ENCODE measurements at places on chromosomes 12 and 14.

DNA sequence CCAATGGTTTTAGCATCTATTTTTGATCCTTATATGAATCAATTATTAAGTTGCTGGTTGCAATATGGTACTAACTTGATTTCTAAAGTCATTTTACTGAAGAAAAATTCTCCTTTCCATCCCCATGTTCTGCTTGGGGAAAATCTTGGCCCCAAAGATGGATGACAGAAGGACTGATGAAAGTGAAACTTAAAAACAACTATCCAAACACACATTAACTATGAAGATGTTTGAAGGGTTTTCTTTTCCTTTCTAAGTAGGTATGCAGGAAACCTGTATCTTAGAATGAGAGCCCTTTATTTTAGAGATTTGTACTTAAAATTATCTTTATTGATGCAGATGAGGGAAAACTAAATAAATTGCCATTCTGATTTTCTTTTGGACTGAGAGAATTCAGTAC is 5.9 kb downstream of the C12orf71 start:
- DNase-seq = no peak

GRCh38 chr12:122474324-122474716 is 26.4 kb downstream of the ZCCHC8 start:
- no peak for DNase-seq

GRCh38 chr12:44247588-44247987 is 411.7 kb downstream of the TMEM117 start:
- DNase-seq = no peak

GRCh38 chr12:106917503-106917902 is 38.2 kb upstream of the TMEM263 start:
- DNase-seq = no peak

- DNase-seq = no peak
Observed at GRCh38 chr12:78928200-78929074, 63.9 kb downstream of the SYT1 start.

DNA sequence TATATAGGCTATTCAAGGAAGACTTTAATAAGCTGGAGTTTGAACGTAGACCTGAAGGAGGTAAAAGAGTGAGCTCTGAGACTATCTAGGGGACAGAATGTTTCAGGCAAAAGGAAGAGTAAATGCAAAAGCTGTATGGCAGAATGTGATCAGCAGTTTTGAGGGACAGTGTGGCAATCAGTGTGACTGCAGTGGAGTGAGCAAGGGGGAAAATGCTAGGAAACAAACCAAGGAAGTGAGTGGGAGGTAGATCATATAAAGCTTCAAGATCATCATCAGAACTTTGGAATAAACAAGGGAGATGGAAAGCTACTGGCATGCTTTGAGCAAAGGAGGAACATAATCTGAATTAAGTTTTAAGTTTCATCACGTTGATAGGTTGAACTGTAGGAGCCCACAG is 67.5 kb upstream of the BTG1 start:
- no peak for DNase-seq

DNA sequence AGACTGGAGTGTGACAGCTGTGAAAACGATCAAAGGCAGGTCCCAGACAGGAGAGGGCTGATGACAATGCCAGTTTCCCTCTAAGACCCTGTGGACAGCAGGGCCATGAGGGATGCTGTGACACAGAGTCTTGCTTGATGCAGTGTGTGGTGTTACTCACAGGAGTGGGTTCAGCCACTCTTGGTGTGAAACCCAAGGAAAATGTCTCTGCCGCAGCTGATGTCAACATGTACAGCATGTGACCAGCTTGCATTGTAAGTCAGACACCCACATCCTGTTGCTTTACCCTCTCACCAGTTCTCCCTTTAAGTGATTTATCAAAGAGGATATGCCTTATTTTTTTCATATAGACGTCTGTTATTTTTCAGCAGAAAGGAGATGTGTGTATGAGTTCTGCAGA is 268.6 kb downstream of the BTG1 start:
- DNase-seq = no peak

GRCh38 chr12:113781415-113782198 is 184.5 kb downstream of the RBM19 start:
- DNase-seq = no peak

DNA sequence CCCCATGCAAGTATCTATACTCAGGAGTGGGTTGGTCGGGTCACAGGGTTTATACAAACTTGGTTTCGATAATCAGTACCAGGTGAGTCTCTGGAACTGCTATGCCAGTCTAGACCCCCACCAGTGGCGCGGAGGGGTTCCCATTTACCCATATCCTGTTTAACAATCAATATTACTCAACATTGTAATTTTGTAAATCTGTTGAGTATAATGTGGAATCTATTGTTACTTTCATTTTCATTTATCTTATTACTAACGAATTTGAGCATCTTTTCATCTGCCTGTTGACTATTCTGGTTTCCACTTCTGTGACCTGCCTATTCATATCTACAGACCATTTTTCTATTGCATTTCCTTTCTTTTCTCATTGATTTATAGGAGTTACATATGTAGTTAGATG is 275.2 kb upstream of the CRY1 start:
- no peak for DNase-seq

DNA sequence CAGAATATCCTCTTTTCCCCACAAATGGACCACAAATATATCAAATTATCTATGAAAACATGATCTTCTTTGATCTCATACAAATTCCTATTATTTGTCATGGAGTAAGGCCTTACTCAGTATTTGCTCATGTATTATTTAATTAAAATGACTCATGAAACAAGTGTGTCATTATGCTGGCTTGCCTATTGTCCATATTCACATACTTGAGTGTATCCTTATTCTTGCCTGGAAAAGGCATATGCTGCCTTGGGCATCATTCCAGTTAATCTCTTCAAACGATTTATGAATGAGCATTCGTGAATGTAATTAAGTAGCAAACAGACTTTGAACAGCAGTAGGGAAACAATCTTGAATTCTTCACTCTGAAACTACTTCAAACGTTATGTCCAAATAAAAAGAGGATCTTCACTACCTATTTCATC is 22.6 kb upstream of the SNRPF start:
- DNase-seq = no peak

GRCh38 chr12:51437431-51437830 is 12.8 kb downstream of the SLC4A8 start:
- no peak for DNase-seq

GRCh38 chr12:51953864-51954263 is 2.4 kb downstream of the ACVR1B start:
- no peak for DNase-seq

DNA sequence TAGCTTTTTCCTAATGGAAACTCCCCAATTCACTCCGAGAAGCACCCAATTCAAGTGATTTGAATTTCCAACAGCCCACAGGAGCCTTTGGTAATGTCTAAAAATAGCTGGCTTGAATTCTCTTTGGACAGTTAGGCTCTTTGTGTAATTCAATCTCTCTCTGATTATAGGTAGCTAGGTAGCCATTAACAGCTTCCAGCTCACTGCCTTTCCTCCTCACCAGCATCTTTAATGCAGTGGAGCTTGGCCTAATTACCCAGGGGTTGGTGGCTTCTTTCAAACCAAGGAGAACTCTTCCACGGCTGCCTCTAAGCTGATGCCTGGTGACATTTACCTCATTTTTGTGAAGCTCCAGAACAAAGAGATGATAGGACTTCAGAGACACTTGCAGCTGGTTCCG is 86.4 kb downstream of the WSCD2 start:
- DNase-seq = no peak

DNA sequence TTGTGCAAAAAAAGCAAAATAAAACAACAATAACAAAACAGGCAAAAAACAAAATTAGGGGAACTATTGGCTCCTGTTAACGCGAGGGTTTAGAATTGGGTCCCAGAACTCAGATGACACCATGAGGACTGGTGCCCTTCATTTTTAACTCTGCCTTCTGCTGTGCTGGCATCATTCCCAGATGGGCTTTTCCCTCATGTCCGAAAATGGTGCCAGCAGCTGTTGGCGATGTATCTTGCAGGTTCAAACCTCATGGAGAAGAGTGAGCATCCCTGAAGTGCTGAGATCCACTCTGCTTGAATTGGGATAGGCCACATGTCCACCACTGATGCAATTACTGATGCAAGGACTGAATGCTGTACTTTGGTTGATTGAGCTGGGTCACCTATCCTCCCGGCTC is 61.1 kb downstream of the MYRFL start:
- DNase-seq = no peak

- no peak for DNase-seq
Observed at GRCh38 chr12:39605501-39605900, 14.1 kb downstream of the ABCD2 start.

- DNase-seq = no peak
Observed at GRCh38 chr14:21105095-21105494, 4.2 kb downstream of the TMEM253 start.

GRCh38 chr14:99267381-99267780 is 4.6 kb downstream of the BCL11B start:
- no peak for DNase-seq

DNA sequence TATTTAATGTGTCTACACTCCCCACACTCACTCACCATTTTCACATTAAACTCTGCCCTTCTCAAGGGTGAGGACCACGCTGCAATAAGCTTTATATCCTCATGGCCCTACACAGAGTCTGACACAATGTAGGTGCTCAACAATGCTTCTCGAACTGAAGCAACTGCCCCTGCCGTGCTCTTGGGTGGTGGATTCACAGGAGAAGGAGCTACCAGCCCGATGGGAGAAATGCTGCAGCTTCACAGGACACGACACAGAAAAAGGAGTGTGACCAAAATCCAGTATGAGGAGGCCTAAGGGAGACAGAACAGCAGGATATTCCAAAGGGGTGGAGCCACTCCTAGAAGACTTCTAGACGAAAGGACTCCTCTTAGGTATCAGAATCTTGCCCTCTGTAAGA is 6.5 kb upstream of the KRT3 start:
- no peak for DNase-seq

GRCh38 chr14:47447076-47447475 is 228.3 kb downstream of the MDGA2 start:
- DNase-seq = no peak

- peak; percentile 43 for DNase-seq
Observed at GRCh38 chr12:85057370-85057963, 21.3 kb downstream of the LRRIQ1 start.

DNA sequence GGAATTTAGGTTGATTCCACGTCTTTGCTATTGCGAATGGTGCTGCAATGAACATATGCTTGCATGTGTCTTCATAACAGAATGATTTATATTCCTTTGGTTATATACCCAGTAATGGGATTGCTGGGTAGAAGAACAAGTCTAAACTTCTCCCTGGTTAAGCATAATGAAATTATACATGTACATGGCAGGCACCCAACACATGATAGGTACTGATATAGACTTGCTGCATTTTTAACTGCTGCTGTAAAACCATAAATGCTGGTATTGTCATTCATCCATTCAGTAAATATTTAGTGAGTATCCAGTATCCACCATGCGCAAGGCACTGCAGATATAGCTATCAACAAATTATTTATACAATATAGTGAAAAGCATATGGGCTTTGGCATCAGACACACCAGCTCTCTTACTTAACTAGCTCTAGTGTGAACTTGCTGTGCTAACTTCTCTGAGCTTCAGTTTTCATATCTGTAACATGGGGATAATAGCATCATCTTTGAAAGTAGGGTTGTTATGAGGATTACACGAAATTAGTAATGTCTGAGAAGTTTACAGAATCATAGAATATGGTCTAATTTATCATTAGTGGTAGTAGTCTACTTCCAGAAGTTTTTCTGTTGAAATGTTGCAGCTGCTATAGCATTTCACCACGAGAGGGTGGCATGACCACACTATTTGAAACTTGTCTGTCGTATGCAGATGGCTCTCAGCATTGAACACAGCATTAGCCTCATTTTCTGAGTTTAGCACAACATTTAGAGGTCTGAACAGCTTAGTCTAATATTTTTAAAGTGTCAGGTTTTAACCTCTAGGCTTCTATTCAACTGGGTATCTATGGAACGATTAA is 32.0 kb upstream of the SEL1L start:
- peak; percentile 32 for DNase-seq

- peak; percentile 76 for DNase-seq
Observed at GRCh38 chr14:54329082-54329695, 67.6 kb upstream of the CDKN3 start.

GRCh38 chr14:68779761-68780323 is 13.0 kb downstream of the ZFP36L1 start:
- peak; percentile 56 for DNase-seq

- DNase-seq = no peak
Observed at GRCh38 chr12:94469522-94469921, 9.9 kb upstream of the CEP83 start.

DNA sequence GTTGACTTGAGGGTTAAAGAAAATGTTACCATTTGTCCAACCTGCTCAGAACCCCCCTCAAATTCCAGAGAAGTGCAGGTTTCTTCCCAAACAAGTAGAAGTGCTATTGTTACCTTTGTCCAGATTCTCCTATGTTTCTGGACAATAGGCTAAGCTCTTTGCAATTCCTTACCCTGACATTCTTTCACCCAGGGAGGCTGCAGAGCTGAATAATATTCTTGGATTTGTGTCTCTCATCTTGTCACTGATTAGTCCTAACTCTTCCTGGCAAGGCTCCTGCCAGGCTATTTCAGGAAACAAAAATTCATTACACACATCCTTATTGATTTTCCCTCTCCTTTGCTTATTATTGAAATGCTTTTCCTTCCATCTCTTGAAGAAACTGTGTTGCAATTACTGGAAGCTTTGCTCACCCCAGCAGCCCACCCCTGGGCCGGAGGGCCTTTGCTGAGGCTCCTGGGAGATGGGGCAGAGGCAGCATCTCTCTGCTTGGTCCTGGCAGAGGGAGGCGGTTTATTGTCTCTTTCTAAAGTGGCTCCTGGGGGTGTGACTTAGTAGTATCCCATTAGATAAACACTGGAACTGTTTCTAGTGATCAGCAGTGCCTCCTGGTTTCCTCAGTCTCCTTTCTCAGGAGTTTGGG is 207.5 kb upstream of the PELI2 start:
- no peak for DNase-seq

DNA sequence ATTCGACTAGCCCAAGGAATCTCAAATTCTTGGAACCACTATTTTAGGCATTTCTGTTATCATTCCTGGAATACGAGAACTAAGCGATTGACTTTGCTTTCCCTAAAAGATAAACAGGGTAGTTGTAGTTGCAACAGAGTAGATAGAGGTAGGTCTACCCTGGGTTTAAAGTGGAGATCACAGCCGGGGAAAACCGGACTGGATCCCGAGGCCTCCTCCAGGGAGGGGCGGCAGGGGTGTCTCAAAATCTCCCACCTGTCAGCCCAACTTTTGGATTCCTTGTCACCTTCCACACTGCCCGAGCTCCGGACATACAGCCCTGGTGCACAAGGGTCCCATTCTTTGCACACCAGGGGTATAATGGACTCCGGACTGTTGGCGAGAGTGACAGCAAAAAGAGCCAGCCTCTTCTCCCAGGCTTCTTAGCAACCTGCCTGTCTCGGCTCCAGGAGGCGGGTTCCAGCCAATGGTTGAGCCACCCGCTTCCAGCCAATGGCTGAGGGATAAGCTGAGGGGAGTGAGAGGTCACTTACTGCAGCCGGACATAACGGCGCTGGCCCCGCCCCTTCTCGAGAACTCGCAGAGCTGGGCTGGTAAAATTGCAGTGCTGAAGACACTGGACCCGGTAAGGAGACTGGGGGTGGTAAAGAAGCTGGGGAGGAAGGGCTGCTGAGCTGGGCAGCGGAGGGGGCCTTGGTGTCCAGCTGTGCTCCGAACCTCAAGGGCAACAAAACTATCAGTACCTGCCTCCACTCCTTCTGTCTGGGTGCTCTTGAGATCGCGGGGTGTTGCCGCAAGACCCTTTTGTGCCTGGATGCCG is at the start of gene SUOX:
Gene SUOX (plus strand): TSS at position 562 of the 820 bp plus-strand sequence. CDS start 4,946 bp downstream, outside the sequence.
- peak; percentile 96 for DNase-seq
